Activated naive CD4-positive, alpha-beta T cell (primary cell): ENCODE measurements at places on chromosomes 16 and 17.
A peak's percentile ranks its signal among the peaks of the same experiment; 100 is the strongest.

GRCh38 chr16:74431516-74431915 lies 10.2 kb upstream of the CLEC18B start:
- no peak for DNase-seq

GRCh38 chr17:49217651-49218413 lies 7.3 kb downstream of the ABI3 start:
- peak; percentile 36 for DNase-seq

DNA sequence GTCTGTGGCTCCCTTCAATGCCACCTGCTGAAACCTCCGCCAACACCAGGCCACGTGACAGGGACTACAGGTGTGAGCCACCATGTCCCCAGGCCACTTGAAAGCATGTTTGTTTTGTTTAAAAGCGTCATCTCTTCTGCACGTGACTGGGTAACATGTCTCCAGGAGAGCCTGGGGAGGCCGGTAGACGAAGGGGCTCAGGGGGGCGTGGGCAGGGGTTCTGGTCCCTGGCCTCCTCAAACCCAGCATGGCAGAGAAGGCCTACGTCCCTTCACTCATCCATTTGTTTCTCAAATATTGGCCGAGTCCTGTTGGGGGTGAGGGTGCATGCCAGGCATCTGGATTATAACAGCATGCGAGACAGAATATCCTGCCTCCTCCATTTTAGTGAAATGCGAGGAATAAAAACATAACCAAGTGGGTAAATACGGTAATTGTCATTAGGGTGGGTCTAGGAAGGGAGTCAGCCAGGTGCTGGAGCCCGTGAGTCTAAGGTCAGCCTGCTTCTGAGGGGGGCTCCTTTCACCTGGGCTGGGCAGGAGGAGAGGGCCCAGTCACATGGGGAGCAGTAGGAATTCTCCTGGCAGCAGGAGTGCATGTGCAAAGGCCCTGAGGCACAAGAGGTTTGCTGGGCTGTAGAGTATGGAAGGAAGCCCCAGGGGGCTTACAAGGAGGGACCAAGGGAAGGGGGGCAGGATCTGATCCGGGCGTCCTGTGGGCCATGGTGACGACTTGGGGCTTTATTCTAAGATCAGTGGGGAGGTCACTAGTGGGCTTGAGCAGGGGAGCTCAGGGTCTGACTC lies 26.8 kb upstream of the CIBAR2 start:
- no peak for DNase-seq

- DNase-seq: no peak
These were observed 233.5 kb downstream of the NTN1 start for GRCh38 chr17:9254841-9255240.

- no peak for DNase-seq
These were observed 20.6 kb downstream of the ACSM1 start for GRCh38 chr16:20676837-20677236.

DNA sequence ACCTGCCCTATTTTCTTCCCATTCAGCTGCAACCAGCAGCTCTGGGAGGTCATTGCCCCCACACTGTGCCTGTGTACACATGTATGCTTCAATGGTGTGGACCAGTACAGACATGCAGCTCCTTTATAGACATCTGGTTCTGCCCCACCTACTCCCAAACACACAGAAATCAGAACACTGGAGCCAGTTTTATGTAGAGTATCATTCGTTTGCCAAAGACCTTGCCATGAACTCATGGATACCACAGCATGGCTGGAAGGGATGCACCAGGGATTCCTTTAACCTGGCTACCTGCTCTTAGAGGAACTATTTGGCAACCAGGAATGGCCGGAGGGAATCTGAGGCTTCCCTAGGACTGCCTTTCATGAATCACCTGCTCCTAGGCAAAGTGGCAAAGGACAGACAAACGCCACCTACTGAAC lies 60.4 kb downstream of the ZFHX3 start:
- DNase-seq: no peak

DNA sequence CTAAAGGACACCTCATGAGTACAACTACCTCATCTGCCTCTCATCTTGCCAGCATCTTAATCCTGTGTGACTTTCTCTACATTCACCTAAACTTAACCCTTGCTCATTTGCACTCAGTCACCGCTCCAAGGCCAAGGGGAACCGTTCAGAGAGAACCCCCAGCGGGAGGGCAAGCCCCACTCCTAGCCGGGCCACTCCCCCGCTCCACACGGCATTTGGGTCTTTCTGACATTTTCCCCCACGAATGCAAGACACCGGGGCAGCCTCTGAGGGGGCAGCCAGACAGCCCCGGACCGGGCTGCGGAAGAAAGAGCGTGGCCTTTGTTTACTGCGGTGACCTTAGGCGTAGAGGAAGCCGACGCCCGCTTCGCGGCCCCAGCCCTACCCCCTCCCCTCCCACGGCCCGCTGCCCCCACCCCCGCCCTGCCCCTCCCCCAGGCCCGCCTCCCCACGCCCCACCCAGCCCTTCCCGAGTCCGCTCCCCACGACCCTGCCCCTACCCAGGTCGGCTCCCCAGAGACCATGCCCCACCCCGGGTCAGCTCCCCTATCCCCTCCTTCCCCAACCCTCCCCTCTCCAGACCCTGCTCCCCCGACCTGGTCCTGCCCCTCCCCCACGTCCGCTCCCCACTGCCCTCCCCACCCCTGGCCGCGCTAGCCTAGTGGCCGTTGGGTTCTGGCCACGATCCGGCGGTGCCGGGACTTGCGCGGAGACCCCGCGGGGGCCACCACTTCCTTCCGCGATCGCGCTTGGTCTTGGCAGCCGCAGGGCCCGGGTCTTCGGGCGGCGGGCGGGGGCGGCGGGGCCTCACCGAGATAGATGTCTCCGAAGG lies 789 bp downstream of the CSNK1D start:
- peak; percentile 20 for DNase-seq

DNA sequence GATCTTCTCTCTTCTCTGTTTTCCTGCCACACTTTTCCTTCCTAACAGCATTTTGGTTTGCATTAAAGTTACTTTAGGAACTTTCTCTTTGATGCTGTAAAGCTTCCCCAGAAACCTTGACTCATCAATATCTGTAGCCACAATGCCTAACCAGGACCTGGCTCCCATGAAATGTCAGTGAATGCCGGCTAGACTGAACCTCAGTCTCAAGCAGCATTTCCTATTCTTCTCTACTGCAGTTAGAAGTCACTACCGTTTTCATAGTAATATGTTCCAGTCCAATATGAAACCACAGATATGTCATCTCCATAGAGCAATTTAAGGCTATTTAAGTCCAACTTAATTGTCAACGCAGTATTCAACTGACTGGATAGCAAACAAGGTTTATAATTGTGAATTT lies 28.9 kb downstream of the ITFG1 start:
- DNase-seq: no peak

DNA sequence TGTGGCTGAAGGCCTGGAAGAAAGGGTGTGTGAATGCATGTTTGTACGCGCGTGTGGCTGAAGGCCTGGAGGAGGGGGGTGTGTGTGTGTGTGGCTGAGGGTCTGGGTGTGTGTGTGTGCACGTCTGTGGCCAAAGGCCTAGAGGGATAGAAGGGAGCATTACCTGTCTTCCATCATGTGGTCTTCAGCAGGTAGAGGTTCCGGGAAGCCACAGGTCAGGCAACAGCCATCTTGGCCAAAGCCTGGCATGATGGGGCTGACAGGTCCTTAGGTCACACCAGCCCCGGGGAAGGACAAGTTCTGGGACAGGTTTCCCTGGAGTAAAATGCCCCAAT lies 5.2 kb downstream of the LITAFD start:
- no peak for DNase-seq

GRCh38 chr17:7383742-7384488 lies 3.0 kb downstream of the TNK1 start:
- peak; percentile 61 for DNase-seq

DNA sequence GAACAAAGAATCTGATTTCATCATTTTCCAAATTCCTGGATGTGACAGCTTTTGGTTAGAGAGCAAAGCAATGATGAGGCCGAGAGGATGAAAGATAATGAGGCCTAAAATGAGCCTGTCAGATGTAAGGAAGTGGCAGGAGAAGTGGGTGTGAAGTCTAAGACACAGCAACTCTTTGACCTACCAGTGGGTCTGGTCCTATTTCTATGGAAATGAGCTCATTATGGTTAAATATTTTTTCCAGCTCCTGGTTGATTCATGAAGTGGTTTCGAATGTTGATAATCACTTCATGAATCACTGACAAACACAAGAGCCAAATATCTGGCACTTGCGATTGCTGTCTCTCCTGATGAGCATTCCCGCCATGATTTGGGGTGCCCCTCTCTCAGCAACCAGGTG lies 273.3 kb upstream of the CDH5 start:
- no peak for DNase-seq

DNA sequence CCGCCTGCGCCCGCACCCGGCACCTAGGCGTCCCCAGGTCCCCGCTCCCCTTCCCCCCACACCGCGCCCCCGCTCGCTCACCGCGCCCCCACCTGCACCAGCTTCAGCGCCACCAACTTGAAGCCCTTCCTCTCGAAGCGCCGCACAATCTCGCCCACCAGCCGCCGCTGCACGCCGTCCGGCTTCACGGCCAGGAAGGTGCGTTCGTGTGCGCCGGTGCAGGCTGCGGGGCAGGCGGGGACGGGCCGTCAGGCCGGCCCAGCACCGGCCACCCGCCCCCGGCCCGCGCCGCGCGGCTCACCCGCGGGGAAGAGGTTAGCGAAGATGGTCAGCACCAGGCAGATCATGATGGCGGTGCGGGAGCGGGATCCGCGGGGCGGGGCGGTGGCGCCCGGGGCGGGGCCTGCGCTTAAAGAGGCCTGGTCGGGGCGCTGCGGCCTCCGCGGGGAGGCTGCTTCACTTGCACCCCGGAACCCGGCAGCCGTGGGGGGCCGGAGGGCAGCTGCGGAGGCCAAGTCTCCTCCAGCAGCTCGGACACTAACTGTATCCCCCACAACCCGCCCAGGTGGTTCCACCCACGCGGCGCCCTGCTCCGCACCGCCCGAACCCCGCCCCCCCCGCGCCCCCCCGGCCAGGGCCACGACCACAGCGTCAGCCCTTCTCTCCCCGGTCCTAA lies at the start of gene NME3:
TSS of gene NME3 (minus strand) at position 356 of the 676 bp plus-strand sequence. CDS start at position 347, 9 bp downstream.
- peak; percentile 69 for DNase-seq

GRCh38 chr17:57372156-57372555 lies 115.8 kb downstream of the MSI2 start:
- no peak for DNase-seq
